ENCODE measurements at places on chromosomes 11 and 22. TPM values are rescaled to one million over a fixed set of nuclear protein-coding genes. Genes with fewer than 3 reads are reported as not detected.

DNA sequence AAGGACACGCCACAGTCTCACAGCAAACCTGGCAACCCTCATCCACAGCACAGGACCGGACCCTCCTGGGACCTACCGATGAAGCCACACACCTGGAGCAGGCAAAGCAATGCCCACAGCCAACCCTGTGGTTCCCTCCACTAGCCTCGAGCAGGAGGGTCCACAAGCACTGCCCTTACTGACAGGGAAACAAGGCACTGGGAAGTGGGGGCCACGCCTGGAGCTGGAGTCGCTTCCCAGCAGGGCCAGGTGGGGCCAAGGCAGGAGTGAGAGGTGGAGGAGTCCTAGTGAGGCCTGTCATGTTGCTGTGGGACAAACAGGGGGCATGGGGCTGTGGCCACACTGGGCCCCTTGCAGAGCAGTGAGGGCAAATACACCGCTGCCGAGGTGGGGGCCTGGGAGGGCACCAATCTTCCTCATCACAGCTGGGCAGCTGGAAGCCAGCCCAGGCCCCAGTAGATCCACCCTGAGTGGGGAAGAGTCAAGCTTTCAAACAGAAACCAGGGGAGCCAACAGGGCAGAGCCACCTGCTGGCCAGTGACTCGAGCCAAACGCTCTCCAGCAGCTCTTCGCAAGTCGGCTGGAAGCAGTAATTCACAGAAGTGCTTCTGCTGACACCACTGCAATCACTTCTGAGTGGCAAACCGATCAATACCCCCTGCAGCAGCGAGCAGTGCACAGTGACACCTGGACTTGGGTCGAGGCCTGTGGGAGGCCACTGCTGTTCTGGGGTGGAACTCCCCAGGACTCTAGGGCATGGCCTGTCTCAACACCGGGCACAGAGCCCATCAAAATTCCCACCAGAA, 13.7 kb downstream of the SULT4A1 start:
- no peak for DNase-seq

DNA sequence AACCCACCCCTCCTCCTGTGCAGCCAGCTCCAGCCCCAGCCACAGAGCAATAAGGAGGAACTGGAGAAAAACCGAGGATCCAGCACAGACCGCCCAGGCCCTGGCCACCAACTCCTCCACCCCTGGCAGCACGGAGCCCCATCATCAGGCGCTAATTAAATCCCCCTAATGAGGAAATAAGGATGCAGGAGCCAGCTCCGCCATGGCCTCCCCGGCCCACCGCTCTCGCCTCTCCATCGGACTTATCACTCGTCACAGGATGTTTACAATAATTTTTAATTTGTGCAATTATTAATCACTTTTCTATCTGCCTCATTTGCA, 42.6 kb downstream of the BUD13 start:
- no peak for DNase-seq

DNA sequence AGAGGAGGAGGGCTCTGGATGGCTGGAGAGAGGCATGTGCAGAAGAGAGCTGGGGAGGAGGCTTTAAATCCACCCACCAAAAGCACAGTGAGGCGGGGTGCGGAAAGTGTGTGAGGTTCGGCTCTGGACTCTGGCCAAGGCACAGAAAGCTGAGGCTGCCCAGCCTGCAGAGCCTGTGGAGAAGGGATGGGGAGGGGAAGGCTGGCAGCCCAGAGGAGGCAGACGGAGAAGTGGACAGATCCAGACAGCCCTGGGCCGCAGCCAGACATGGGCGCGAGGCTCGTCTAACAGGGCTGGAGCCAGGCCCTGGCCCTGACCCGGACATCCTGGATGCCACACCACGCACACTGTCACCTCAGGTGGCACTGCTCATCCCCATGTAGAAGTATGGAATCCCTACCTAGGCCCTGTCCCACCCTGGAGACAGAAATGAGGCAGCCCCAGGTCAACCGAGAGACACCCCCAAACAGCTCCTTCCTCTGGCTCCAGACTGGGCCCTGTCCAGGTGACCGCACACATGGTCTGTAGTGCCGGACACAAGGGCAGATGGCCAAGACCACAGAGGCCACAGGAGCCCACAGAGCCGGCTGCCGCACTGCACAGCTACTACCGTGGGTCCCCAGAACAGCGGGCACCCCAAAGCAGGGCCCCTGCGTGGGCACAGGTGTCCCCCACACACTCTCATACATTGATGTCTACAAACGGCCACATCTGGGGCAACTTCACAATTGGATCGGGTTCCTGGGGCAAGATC, 16.6 kb upstream of the MOB2 start:
- DNase-seq = no peak

- no peak for DNase-seq
These were observed 43.6 kb downstream of the CTSC start for GRCh38 chr11:88293931-88294330.

DNA sequence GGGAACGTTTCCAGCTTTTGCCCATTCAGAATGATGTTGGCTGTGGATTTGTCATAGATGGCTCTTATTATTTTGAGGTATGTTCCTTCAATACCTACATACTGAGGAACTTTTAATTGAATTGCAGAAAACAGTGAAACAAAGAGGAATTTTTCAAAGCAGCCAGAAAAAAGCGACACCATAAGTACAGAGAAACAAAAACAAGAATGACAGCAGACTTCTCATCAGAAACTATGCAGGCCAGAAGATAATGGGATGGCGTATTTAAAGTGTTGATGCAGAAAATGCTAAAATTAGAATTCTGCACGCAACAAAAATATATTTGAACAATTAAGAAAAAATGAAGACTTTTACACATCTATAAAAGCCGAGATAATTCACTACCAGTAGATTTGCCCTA, 95.4 kb upstream of the TIMP3 start:
- peak; percentile 45 for DNase-seq

DNA sequence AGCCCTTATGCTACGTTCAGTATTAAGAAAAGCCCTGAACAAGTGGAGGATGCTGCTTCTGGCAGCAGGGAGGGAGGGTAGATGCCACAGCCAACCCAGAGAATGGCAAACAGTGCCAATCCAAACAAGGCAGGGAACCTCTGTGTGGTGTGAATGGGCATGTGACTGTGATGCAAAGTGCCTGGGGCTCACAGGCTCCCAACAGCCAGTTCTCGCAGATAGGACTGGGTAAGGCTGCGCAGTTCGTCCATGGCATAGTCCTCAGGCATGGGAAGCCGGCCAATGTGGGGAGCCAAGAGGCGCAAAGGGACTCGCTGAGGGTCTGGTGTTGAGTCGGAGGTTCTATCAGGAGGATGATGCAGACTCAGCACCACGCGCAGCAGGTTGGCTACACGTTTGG, 4.8 kb upstream of the CHRNA10 start:
- no peak for DNase-seq

MRGPRX3 gene
- not detected for total RNA-seq

GRM5 gene
- not detected for total RNA-seq

PGA5 gene
- not detected for total RNA-seq

OR51B2 gene
- total RNA-seq = not detected

Data from PC-9 (cell line).